ENCODE measurements at places on chromosomes 2 and 18.

- DNase-seq: no peak
Observed at GRCh38 chr2:202418027-202418426, 41.9 kb downstream of the BMPR2 start.

GRCh38 chr2:240792629-240793312 lies 27.2 kb downstream of the KIF1A start:
- DNase-seq: no peak

DNA sequence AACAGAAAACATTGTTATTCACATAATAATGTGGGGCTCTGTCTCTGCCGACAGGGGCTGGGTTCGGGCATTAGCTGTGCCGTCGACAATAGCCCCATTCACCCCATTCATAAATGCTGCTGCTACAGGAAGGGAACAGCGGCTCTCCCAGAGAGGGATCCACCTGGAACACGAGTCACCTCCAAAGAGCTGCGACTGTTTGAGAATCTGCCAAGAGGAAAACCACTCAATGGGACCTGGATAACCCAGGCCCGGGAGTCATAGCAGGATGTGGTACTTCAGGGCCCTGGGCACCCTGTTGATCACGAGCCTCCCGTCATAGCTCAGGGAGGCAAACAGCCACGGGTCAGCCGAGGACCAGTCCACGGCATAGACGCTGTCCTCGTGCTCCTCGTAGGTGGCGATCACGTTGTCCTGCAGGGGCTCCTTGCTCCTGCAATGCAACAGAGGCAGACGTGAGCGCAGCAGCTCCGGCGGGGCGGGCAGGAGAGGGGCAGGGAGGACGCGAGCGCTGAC lies 188.5 kb downstream of the EIPR1 start:
- no peak for DNase-seq

- no peak for DNase-seq
Observed at GRCh38 chr2:234996069-234996940, 44.5 kb downstream of the SH3BP4 start.

- DNase-seq: no peak
Observed at GRCh38 chr2:168180914-168181313, 66.5 kb downstream of the STK39 start.

DNA sequence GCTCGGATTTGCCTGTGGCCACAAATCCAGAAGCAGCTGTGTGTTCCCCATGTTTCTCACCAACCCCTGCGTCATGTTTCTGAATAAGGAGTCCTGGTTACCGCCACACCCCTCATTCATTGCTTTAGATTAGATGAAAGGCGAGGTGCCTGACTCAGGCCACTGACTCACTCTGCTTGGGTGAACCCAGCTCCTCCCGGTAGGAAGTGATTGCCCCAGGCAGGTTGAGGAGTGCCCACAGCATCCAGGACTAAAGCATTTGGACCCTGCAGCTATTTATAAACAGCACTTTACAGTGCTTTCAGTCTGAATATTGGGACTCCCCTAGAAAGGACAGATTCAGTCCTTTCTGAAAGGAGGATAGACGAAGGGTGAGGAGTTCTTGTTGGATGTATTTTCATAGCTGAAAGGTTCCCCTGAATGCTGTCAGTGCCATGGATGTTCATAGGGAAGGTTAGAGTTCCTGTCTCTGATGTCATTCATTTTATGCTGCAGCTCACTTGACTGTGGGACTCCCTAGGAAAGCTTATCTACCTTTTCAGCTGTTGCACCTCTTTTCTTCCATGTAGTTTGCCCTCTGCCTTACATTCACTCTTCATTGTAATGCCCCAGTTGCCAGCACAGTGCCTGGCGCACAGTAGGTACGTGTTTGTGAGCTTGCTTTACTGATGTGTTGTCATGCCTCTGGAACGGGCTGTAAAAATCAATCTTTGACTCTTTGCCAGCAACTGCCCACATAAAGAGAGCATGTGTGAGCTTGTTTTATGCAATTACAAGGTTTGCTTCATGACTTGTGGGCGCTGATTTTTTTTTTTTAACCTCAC lies 14.9 kb downstream of the ITGA6 start:
- DNase-seq: no peak

- no peak for DNase-seq
Observed at GRCh38 chr2:134320930-134321329, 67.1 kb downstream of the MGAT5 start.

- peak; percentile 24 for DNase-seq
Observed at GRCh38 chr18:63979409-63979920, 9.6 kb downstream of the SERPINB8 start.
